Type B pancreatic cell (in vitro differentiated cells): ENCODE measurements at places on chromosomes 13 and 19. TPM values are rescaled to one million over a fixed set of nuclear protein-coding genes. Genes with fewer than 3 reads are reported as not detected.

- DNase-seq: no peak
Observed at GRCh38 chr19:39645800-39646411, 9.8 kb upstream of the LGALS16 start.

GRCh38 chr19:11881151-11881800, 6.3 kb upstream of the ZNF69 start:
- peak; percentile 74 for DNase-seq

DNA sequence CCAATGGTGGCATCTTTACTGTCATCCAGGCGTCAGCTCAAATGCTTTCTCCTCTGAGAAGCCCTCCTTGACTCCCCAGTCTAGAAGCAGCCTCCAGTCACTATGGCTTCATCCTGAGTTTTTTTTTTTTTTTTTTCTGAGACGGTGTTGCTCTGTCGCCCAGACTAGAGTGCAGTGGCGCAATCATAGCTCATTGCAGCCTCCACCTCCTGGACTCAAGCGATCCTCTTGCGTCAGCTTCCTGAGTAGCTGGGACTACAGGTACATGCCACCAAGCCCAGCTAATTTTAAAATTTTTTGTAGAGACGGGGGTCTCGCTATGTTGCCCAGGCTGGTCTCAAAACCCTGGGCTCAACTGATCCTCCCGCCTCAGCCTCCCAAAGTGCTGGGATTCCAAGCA, 4.2 kb downstream of the NRTN start:
- no peak for DNase-seq

DNA sequence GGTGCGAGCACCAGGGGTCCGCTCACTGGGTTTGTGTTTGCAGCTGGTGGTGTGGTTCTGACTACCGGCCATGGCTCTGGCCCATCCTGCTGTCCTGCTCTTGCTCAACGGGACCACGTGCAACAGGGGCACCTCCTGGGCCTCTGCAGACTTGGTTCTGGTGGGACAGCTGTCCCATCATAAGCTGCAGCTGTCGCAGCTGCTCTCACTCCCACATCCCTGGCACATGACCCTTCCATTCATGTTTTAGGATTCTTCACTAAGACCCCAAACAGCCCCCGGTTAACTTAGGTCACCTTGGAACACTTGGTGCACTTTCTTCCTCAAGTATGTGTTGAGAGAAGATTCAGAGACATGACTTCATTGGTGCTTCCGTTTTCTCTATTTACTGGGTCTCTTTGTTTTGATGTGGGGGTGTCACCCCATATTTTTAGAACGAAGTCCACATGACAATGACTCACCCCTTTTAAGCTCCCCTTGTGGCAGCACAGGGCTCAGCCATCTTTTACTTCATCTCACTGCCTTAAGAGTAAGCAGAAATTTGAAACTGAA, 68.4 kb upstream of the ARHGEF7 start:
- no peak for DNase-seq

DNA sequence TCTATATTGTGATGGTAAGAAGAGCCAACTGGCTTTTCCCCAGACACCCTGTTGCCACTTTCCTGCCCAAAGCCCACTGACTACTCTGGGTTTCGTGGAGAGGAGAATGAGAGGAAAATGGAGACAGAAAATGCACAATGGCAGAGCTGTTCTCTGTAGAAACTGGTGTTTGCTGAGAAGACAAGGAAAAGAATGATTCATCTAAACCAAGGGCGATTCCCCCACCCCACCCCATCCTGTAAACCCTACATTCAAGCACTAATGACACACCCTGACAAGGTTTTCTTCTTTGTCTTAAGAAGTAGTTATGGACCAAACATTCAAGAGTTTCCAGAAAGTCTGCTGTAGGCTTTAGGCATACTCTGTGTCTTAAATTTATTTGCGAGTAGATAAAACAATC, 68.8 kb downstream of the DOCK9 start:
- no peak for DNase-seq

DNA sequence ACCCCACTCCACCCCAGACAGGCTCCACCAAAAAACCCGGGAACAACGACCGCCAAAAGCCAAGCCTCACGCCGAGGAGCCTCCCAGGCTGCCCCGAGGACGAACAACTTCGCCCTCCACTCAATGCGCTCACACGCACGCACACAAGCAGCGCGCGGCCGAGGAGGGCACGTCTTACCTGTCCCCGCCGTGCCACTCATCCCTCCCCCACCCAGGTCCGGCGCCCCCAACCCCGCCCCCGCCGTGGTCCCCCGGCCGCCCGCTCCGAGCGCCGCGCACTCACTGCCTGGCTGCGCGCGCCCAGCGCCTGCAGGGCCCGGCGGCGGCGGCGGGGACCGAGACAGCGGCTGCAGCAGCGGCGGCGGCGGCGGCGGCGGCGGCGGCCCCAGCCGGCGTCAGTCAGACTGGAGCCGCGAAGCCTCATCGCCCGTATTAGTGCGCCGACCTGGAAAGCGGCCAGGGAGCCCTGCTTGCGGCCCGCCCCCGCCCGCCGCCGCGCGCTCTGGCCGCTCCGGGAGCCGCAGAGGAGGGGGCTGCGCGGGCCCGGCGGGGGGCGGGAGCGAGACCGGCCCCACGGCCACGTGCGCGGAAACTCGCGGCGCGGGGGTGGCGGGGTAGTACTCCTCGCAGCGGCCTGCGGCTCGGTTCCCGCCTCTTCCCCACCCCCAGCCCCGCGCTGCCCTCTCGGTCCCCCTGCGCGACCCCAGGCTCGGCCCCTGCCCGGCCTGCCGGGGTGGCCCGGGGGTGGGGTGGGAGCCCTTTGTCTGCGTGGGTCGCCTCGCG, at the start of gene SMAD9:
TSS of gene SMAD9 (minus strand) at position 406 of the 783 bp plus-strand sequence. CDS start 40,549 bp downstream, outside the sequence.
- peak; percentile 79 for DNase-seq

GRCh38 chr19:32652894-32653598, 21.9 kb downstream of the ANKRD27 start:
- no peak for DNase-seq

GRCh38 chr13:99131410-99131809, 69.2 kb upstream of the UBAC2 start:
- no peak for DNase-seq

DNA sequence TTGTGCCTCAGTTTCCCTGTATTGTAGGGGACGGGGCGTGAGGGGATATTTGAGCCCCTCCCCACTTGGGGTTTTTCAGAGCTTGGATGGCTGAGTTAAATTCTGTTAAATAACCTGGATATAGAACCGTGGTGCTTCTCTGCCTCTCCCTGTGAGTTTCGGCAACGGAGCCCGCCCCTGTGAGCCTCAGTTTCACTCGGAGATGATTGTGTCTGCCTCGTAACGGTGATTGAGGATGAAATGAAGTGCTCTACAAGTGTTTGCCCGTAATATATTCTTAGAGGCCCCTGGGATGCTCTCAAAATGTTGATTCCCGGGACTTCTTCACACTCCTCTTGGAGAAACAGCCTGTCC, 509 bp downstream of the KXD1 start:
- DNase-seq: no peak

CD209 gene
- not detected in 2 replicates for total RNA-seq

ZNF208 gene
- total RNA-seq: not detected in 2 replicates
